Caco-2 (cell line): ENCODE measurements at places on chromosomes 2 and 18. TPM values are rescaled to one million over a fixed set of nuclear protein-coding genes. Genes with fewer than 3 reads are reported as not detected.

GRCh38 chr2:7915302-7916091 lies 766.4 kb upstream of the ID2 start:
- no peak for DNase-seq

DNA sequence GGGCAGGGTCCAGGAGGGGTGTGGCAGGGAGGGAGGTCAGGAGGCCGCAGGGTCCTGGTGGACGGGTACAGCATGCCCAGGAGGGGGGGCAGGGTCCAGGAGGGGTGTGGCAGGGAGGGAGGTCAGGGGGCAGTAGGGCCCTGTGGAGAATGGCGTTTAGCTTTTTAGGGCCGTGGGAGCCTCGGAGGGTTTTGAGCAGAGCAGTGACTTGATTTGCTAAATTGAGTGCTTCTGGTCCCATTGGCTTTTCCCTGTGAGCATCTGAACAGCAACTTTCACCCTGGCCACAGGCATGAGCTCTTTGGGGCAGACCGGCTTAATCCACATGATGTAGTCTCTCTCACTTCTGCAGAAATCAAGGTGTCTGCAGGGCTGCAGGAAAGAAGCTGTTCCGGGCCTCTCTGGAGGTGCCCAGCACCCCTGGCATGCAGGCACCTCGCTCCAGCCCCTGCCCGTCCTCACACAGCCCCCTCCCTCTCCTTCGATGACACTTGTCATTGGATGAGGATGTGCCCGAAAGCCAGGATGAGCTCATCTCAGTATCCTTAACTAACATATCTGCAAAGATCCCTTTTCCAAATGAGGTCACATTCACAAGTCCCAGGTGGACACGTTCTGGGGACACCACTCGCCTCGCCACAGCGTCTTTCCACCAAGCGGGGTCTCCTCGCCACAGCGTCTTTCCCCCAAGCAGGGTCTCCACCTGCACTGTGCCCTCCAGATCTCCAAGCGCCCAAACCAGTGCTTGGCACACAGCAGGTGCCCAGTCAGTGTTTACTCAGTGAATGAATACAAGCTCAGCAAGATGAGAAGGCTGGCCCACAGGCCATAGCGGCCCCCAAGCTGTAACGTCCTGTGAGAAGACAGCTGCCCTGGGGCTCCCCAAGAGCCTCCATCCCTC lies 94.0 kb downstream of the NDUFA10 start:
- DNase-seq = no peak

- DNase-seq = no peak
These were observed 125.3 kb downstream of the TCF4 start for GRCh38 chr18:55462652-55463051.

DNA sequence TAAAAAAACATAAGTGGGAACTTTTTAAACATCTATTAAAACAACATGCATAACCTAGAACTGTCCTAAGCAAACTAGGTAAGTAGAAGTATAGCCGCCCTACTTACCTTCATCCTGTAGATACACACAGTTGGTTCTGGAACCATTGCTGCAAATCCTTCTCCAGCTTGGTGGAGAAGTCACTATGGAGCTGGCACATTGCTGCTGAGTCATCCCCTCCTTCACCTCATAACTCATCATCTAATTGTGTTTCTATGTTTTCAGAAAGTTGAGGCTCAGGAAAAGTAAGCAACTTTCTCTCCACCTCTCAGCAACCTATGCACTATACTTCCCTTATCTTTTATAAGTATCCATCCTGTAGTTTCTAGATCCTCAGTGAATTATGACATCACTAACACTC lies 269.8 kb upstream of the MMADHC start:
- DNase-seq = no peak

DNA sequence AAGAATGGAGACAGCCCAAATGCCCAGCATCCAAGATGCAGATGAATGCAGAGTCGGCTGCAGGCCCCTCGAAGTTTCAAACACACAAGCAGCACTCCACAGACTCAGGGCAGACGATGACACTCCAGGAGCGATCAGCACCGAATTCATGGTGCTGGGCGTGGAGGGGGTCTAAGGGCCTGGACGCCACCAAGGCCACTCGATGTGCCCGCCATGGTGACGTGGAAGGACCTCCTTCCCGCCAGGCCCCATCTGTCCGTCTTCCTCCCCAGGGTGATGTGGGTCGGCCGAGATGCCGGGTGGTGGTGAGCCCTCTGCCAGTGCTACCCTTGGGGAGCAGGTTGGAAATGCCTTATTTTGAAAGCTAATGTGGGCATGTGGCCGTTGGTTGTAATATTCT lies 9.4 kb downstream of the KIF1A start:
- no peak for DNase-seq

DNA sequence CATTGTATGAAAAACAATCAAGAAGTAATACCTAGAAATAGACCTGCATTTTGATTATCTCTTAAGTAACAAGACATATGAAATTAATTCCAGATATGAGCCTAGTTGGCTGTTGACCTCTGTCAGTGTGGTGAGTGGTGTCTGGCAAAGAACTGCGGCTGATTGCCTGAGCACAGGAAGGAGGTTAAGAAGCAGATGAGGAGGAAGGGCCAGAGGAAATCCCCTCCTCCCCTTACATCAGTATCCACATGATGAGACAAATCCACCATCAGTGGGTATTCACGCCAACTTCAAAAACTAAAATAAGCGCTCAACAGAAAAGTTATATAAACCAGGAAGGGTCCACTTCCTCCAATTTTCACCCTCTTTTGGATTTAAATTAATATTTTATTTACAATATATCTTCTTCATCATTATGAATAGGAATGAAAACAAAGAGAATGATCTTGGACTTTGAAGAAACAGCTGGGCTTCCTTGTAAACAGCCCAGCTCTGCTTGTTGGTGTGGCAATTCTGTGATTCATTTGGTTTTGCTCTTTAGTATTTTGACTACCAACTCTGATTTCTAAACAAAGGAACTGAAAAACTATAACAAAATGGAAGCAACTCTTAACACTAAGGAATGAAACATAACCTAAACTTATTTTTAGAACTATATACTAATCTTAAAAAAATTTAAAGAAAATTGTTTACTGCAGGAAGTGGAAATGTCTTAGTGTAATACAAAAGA lies 27.3 kb downstream of the RFTN2 start:
- no peak for DNase-seq

GRCh38 chr18:69239849-69240674 lies 160.6 kb upstream of the DOK6 start:
- DNase-seq = no peak

DNA sequence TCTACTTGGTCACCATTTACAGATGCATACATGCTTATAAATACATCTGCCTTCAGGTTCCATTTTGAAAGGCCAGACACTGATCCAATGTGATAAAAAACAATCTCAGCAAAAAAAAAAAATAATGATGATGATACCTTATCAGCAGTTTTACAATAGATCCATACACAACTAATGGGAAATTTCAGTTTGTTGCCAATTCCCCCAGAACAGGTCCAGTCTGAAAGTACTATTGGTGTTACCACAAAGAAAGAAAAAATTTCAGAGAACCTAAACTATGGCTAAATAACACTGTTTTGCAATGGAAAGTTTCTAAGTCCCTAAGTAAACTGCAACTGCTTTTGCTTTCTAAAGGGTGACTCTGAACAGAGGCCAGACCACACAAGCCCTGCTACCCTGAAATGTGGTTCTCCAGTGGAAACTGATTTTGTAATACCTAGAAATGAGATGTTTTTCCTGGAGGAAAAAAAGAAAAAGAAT lies 54.1 kb downstream of the LPIN2 start:
- no peak for DNase-seq

DNA sequence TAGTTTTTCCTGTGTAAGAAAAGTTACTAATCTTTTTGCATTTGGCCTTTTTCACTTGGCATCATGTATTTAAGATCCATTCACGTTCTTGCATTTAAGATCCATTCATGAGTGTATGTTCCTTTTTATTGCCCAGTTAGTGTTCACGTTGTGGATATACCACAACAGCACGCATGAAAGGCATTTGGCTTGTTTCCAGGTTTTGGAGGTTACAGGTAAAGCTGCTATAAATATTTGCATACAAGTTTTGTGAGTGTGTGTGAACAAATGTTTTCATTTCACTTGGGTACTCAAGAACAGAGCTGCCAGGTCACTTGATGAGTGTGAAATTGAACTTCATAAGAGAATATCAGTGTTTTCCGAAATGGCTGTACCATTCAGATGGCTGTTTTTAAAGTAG lies 121.2 kb downstream of the CCBE1 start:
- DNase-seq = no peak

GRCh38 chr2:101026253-101026701 lies 24.2 kb downstream of the RPL31 start:
- peak; percentile 46 for DNase-seq

GRCh38 chr2:63432373-63432772 lies 155.9 kb downstream of the WDPCP start:
- DNase-seq = no peak

- DNase-seq = no peak
These were observed 697.4 kb upstream of the NXPH2 start for GRCh38 chr2:139477618-139478017.

DNA sequence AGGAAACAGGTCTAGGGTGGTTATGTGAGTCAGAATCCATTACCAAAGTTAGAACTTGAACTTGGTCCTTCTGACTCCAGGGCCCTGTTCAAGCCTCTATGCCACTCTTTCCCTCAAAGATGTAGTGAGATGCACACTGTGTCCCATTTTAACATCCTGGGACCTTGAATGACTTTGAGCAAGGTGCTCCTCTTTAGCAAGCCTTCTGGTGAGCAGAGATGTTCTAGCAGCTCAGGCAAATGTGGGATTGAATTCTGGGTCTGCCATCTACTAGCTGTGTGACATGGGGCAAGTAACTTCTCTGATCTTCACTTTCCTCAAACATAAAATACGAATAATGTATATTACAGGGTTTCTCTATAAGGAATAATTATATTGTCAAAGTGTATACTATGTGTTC lies 294.0 kb upstream of the CXCR4 start:
- DNase-seq = no peak

DNA sequence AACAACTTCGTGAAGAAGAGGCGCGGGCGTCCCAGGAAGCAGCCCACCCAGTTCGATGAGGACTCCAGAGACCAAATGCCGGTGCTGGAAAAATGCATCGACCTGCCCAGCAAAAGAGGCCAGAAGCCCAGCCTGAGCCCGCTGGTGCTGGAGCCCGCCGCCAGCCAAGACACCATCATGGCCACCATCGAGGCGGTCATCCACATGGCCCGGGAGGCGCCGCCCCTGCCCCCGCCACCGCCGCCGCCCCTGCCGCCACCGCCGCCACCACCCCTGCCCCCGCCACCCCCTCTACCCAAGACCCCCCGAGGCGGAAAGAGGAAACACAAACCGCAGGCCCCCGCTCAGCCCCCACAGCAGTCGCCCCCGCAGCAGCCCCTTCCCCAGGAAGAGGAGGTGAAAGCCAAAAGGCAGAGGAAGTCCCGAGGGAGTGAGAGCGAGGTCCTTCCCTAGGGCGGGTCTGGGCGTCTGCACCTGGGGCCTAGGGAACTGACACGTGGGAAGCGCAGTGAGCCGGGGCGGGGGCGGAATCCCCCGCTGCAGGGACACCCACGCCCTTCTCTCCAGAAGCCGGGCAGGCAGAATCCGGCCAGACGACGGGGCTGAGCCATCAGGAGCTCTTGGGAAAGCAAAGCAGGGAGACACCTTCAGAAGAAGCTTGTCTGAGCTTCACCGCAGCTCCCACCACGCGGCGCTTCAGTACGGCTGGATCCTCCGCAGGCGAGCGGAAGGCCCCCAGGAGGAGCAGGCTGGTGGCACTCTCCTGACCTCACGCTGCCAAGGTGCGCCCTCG lies 382.8 kb downstream of the SETBP1 start:
- no peak for DNase-seq

- DNase-seq = no peak
These were observed 246.1 kb upstream of the ST6GAL2 start for GRCh38 chr2:107132070-107132469.

- DNase-seq = no peak
These were observed 44.3 kb upstream of the MYO1B start for GRCh38 chr2:191200910-191201309.

GRCh38 chr2:197889041-197889440 lies 84.6 kb downstream of the PLCL1 start:
- DNase-seq = no peak

DNA sequence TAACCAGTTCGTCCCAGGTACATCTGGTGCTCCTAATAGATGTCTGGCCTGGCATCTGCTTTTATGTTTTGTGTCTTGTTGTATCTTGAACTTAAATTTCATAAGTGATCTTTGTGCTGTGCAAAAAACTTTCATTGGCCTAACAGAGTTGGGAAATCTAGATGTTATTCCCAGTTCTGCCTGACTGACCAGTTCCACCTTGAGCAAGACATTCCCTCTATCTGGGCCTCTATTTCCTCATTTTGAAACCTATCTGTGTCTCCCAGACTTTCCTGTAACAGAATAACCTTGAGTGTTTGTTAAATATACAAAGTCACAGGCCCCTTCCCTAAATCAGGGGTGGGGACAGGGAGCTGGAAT lies 90.5 kb upstream of the MSH2 start:
- DNase-seq = peak; percentile 55

GRCh38 chr18:63752636-63753035 lies 22.6 kb upstream of the SERPINB7 start:
- no peak for DNase-seq

DNA sequence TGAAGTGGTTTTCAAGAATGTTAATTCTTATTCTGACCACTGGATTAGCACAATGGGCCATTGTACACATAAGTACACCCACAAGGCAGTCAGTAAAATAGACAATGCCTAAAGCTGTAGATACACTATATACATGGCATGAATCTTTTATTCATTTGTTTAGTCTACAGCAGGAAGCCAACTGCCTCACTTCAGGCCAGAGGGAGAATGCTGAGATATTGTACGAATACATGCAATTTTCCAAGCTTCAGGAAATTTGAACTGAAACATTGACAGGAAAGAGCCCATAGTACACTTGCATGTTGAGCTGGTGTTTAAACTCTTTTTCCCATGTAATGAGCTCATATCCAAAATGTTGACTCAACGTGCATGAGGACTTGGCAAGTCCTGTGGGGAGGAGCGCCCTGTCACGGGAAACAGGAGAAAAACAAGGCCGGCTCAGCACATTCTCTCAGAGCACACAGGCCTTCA lies 111.6 kb upstream of the CYP1B1 start:
- DNase-seq = no peak

DNA sequence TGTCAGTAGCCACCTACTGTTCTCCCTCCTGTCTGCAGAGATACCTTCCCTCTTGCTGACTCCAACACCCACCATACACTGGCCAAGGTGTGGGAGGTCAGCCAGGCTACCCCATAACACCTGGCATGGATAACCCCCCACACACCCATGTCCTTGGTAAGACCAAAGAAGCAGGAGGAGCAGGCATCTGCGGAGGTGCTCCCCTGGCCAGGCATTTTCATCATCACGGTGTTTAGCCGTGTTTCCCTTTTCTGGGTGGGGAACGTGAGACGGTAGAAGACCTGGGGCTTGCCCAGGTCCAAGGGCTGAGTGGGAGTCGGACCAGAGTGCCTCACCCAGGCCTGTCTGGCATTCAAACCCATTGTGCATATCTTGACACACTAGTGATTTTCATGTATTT lies 150.3 kb downstream of the SMAD7 start:
- no peak for DNase-seq

GRCh38 chr2:118310681-118311429 lies 222.6 kb downstream of the INSIG2 start:
- DNase-seq = no peak

Gene OSBPL6
- 1.0 and 1.5 TPM in 2 replicates for total RNA-seq

Gene GAD1
- total RNA-seq = 14.7 and 18.5 TPM in 2 replicates

Gene STEAP3
- total RNA-seq = 20.1 and 20.4 TPM in 2 replicates

Gene ELP2
- 43.2 and 45.9 TPM in 2 replicates for total RNA-seq

Gene IL36RN
- 0.19 TPM in 1 of 2 replicates, not detected in the other for total RNA-seq
